Activated gamma-delta T cell (primary cell): ENCODE measurements at places on chromosomes 12 and 14.

GRCh38 chr12:12273291-12273957 is 6.6 kb upstream of the LRP6 start:
- DNase-seq: no peak

- no peak for DNase-seq
Measured at GRCh38 chr12:51962737-51963136, 11.2 kb downstream of the ACVR1B start.

DNA sequence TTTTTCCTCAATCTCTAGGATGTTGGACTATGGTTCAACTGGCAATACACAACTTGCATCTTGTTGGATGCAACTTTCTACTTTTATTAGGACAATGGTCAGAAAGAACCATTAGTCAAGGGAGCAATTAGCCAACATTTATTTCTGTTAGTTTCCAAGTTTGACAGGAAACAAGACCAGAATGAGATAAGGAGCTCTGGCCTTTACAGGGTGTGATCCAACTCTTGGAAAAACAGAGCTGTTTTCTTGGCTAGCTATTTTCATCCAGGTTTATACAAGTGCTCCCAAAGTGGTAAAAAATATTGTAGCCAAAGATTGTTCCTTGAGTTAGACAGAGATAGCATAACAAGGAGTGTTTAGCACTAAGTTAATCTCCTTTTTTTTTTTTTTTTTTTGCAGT is 3.9 kb upstream of the SYNE2 start:
- no peak for DNase-seq

DNA sequence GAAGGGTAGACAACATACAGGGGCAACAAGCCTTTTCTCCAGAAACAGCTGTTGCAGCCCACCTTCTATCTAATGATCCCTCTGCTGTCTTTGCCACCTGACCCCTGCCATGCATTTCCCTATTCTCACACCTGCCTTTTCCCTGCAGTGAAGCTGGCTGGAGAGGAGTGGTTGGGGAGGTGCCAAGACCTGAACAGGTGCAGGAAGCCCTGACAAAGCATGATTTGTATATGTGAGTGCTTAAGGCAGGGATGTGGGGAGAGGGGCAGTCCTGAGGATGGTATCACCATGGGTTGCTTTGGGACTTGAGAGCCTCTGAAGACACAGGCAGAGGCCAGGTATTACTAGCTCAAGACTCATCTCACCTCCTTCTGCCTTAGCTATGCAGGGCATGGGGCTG is 2.9 kb upstream of the PFDN5 start:
- no peak for DNase-seq

- DNase-seq: no peak
Measured at GRCh38 chr14:35215110-35215813, 76.9 kb upstream of the PSMA6 start.

- DNase-seq: no peak
Measured at GRCh38 chr14:100708425-100709288, 18.0 kb upstream of the DLK1 start.

DNA sequence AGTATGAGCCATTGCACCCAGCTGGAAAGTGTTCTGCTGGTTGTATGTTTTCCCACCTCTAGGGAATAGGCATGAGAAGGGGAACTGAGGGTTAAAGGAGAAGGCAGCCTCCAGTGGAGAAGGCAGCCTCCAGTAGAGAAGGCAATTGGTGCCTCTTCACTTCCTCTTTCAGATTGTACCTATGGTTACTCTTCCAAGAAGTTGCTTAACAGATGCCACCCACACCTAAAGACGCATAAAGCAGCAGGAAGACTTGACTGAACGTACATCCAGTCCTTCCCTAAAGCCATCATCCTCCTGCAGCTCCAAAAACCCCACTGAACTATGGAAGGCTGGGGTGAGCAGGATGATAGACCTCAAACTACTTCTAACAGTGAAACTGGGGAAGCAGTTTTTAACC is 13.1 kb downstream of the DPF3 start:
- no peak for DNase-seq

DNA sequence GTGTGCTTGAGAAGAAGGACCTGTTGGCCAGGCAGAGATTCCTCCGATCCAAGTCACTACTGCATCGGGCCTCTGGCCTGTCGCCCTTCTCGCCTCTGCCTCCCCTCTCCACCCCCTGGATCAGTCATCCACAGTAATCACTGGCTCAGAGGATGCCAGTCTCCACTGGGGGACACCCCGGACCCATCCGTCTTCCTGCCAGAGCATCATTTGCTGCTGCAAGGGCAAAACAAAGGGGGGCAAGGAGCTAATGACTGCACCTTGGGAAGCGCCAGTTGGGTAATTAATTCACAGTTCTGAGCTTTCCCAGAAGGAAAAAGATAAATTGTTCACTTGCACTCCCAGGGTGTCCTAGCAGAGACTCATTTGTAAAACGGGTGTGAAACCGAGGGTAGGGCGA is 215.4 kb downstream of the GLT1D1 start:
- DNase-seq: no peak

DNA sequence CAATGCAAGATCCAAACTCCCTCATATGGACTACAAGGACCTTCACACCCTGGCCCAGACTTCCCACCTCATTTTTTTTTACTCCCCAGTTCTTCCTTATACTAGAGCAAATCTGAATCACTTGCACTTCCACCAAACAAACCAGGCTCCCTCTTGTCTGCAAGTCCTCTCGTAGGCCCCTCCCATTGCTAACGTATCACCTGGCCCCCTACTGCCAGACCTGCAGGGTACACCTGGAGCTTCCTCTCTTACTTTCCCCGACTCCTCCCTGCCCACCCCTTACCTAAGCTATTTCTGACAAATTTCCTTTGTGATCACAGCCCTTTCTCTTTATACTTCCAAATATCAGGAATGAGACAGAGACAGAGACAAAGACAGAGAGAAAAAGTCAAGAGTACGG is 463.9 kb downstream of the GALC start:
- DNase-seq: no peak

DNA sequence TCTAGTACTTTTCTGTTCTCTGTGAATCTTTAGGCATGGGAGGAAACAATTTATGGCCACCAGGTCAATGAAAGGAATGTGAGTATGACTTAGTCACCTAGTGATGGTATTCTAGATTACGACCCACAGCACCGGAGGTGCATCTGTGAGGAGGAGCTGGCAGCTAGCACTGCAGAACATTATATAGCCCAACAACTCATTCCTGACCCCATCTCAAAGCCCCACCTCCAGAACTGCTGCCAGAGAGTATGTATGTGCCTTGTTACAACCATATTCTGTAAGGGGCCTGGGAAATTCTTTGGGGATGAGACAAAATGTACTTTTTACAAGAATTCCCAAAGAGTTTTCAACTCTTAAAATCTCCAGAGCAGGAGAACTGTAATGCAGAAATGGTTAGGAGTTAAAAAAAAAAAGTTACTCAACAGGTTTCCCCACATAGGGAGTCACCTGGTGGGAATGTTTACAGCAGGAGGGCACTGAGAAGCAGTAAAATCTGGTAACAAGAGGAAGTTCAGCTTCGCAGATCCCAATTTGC is 34.9 kb upstream of the CERS5 start:
- no peak for DNase-seq

DNA sequence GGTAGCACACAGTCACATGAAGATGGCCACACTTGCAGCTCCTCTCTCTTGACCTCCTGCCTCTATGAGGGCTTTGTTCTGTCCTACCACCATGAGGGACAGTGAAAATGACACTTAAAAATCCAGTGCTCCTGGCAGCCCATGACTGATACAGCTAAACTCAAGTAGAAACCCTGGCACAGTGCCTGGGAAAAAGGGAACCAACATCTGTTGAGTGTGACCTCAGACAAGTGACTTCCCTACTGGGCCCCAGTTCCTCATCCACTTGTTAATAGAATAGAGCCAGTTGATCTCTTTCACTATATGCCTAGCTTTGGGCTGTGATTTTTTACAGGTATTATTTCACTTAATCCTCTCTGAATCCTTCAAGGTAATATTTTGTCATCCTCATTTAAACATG is 4.8 kb downstream of the GUCY2C start:
- no peak for DNase-seq

DNA sequence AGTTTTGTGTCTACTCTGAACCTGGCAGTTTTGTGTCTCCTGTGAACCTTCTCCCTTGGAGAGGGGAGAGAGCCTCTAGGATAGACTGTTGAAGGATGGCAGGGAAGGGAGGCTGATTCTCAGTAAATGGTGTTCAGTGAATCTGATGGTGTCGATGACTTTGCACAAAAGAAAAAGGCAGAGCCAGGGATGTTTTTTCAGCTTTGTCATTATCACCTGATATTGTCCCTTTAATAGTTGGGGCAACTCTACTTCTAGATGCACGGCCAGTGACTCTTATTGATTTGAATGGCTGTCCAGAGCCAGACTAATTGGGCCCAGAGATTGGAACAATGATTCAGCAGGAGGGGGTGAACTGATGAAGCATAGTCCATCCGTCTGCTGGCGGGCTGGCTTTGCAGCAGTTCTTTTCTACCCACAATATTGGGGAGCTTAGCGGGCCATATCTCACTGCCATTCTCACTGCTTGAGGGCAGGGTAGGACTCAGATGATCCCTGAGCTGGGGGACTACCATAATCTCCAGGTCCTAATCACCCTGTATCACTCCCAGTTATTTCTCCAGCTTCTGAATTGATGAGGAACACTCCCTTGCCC is 93.1 kb downstream of the ADCK1 start:
- DNase-seq: no peak

DNA sequence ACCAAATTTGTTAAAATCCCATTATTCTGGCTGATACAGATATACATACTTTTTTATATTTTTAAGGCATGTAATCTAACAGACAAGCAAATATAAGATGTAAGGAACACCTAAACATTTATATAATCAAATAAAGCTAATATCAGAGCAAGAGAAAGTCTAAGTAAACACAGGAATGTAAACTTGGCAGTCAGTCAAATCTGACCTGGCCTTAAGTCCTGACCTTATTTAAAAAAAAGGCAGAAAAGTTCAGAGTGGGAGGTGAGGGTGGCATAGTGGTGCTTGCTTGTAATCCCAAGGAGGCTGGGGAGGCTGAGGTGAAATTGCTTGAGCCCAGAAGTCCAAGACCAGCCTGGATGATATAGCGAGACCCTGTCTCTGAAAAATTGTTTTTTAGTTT is 152.6 kb downstream of the DERA start:
- DNase-seq: no peak

GRCh38 chr12:124916374-124917134 is 2.1 kb upstream of the UBC start:
- no peak for DNase-seq

- DNase-seq: no peak
Measured at GRCh38 chr12:75975702-75976101, 55.9 kb downstream of the PHLDA1 start.

DNA sequence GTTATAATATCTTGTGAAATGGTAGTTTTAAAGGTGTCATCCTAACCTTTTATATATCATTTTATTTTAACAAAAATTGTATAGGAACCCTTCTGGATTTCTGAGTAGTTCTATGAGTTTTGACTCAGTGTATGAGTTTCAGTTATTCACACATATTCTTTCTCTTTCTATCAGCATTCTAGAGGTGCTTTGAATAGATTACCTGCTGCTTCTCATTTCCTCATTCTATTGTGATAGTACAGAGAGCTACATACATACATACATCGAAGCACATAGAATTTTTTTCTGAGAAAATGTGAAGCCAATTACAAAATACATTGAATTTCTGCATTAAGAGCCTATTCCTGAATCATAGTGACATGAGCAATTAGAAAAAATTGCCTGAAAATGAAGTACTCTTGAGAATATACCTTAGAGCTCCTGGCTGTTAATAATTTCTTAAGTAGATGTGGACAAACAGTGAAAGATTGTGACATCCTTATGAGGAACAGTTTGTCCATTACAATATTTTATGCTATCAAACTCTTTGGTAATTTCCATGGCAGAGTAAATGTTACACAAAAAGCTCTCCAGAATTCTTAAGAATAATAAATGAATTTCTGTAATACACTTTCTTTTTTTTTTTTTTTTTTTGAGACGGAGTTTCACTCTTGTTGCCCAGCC is 556.6 kb downstream of the TRHDE start:
- no peak for DNase-seq

DNA sequence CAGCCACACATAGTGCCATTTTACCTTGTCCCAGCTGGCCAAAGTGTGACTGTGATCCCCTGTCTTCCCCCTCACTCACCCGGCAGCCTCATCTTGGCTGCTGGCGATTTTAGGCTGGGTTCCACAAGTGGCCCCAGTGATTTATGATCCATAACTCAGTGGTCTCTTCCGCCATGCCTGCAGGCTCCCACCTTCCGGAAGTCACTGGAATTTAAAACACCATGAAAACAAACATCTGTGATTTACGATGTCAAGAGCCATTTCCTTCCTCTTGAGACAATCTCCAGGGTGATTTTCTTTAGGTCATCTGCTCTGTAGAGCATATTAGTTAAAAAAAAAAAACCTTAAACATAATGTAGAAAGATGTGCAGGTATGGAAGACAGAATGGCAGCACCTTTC is 282.3 kb downstream of the CACNA1C start:
- no peak for DNase-seq
